ENCODE measurements at places on chromosomes 1 and 21.

DNA sequence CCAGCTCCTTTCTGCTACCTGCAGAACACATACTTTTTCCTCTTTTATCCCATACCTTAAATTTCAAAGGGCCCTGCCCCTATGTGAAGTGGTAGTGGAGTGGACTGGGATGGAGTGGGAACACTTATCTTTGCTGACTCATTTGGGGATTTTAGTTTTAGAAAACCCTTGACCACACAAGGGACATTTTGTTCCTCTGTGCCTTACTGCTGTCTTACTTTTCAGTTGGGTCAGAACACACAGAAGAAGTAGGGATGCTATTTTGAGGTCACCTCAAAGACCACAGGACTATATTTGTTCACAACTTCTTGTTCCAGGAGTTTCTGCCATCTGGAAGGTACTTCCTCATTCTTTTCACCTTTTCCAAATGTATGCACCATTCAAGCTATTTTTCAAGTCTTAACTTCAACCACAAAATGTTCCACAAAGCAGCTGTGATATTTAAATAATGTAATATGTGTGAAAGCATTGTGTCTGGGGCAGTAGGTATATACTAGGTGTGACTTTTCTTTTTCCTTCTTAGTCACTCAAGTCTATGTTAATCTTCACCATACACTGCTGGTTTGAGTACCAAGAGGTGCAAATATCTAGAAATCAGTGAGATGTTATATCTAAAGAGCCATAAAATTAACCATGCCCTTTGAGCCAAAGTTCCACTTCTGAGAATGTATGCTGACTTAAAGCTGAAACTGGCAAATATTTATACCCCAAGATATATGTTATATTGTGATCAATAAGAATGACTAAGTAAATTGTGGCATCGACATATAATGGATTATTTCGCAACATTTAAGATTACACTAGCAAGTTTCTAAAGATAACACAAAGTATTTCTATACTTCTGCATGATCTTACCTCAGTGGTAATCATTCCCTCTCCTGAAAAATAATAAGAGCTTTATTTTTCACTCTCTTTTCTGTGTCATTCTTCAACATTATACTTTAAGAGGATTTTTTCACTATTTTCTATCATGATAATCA, 308.5 kb downstream of the MRPL39 start:
- H3K36me3 ChIP-seq, result no peaks in the 10 kb centered on the region
- H3K27me3 ChIP-seq, result no peaks in the 10 kb centered on the region
- no peak for DNase-seq
- H3K27ac ChIP-seq, result no peak overlapping the region
- H3K4me3 ChIP-seq, result no peak overlapping the region

DNA sequence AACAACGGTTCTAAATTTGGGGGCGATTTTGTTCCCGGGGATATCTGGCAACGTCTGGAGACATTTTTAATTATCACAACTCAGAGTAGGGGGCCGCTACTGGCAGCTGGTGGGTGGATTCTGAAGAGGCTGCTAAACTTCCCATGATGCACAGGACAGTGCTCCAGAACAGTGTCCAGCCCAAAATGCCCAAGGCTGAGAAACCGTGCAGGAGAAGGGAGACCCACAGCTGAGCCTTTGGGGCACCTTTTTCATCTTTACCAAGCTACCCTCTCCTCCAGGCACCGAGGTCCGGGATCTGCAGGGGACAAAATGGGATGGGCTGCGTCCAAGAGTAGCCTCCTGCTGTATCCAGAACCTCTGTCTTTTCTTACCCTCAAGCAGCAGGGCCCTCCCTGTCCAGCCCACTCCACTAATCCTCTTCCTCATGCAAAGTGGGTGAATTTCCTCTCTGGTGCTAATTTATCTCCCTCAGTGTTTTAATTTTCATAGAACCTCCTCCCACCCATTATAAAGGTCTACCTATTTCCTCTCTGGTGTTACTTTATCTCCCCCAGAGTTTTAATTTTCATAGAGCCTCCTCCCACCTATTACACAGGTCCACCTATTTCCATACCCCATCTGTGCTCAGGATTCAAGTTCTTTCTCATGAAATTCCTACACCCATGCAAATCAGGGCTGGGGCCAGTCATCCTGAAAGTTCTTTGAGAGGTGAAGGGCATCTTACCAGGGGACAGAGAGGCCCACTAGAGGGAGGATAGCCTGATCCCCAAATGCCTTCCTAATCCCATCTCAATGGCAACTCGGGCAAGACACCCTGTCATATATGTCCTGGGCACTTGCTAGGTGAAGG, 42.7 kb downstream of the CSMD2 start:
- no peak for DNase-seq
- H3K27me3 ChIP-seq, result no peaks in the 10 kb centered on the region
- H3K36me3 ChIP-seq, result no peaks in the 10 kb centered on the region
- H3K4me3 ChIP-seq, result no peak overlapping the region
- H3K27ac ChIP-seq, result no peak overlapping the region
- no peaks in the 10 kb centered on the region for H3K4me1 ChIP-seq

GRCh38 chr1:110176299-110176956, 26.1 kb downstream of the SLC6A17 start:
- DNase-seq, result no peak
- H3K36me3 ChIP-seq, result no peaks in the 10 kb centered on the region
- no peak overlapping the region for H3K4me3 ChIP-seq
- no peaks in the 10 kb centered on the region for H3K27me3 ChIP-seq

GRCh38 chr1:183243161-183244050, 57.3 kb downstream of the LAMC2 start:
- H3K4me3 ChIP-seq, result no peak overlapping the region
- no peaks in the 10 kb centered on the region for H3K27me3 ChIP-seq
- no peaks in the 10 kb centered on the region for H3K36me3 ChIP-seq
- no peak overlapping the region for H3K27ac ChIP-seq
- peaks cover 6% of the 10 kb centered on the region for H3K4me1 ChIP-seq
- DNase-seq, result no peak

DNA sequence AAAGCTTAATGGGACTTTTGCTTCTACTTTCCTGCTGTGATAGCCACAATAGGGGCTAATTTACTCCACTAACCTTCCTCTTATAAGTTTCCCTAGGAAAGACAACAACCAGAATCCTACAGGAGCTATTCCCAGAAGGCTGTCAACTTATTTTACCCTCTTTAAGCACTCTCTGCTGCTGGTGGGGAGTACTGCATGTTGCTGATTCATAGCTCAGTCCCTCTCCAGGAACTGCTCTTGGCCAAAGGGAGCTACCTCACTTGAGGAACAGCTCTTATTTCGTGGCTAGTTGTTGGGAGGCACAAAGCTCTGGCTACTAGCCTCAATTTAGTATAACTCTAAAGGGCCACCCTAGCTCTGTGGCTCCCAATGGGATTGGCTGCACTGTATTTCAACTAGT, 37.2 kb downstream of the ADSS2 start:
- DNase-seq, result peak; percentile 29
- no peaks in the 10 kb centered on the region for H3K27me3 ChIP-seq
- H3K36me3 ChIP-seq, result peaks cover 14% of the 10 kb centered on the region
- H3K27ac ChIP-seq, result peak overlapping the region; percentile 77
- peaks cover 12% of the 10 kb centered on the region for H3K4me1 ChIP-seq
- H3K4me3 ChIP-seq, result no peak overlapping the region

GRCh38 chr1:202711949-202712635, 1.8 kb upstream of the SYT2 start:
- H3K4me3 ChIP-seq, result no peak overlapping the region
- H3K4me1 ChIP-seq, result peaks cover 38% of the 10 kb centered on the region
- H3K27me3 ChIP-seq, result peaks cover 50% of the 10 kb centered on the region
- H3K27ac ChIP-seq, result no peak overlapping the region

DNA sequence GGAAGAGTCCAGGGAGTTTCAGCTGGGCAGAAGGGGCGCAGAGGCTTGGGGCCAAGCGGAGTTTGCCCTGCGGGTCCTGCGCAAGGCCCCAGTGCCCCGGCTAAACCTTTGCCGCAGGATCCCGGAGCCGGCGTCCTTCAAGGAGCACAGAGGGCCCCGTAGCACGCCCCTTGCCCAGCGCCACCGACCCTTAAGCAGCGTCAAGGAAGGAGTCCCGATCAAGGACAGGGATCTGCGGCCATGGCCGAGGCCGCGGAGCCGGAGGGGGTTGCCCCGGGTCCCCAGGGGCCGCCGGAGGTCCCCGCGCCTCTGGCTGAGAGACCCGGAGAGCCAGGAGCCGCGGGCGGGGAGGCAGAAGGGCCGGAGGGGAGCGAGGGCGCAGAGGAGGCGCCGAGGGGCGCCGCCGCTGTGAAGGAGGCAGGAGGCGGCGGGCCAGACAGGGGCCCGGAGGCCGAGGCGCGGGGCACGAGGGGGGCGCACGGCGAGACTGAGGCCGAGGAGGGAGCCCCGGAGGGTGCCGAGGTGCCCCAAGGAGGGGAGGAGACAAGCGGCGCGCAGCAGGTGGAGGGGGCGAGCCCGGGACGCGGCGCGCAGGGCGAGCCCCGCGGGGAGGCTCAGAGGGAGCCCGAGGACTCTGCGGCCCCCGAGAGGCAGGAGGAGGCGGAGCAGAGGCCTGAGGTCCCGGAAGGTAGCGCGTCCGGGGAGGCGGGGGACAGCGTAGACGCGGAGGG, 520 bp downstream of the CLIC6 start:
- no peak overlapping the region for H3K27ac ChIP-seq
- H3K27me3 ChIP-seq, result peaks cover 84% of the 10 kb centered on the region
- H3K36me3 ChIP-seq, result no peaks in the 10 kb centered on the region
- H3K4me3 ChIP-seq, result peak overlapping the region; percentile 65
- peak; percentile 57 for DNase-seq

DNA sequence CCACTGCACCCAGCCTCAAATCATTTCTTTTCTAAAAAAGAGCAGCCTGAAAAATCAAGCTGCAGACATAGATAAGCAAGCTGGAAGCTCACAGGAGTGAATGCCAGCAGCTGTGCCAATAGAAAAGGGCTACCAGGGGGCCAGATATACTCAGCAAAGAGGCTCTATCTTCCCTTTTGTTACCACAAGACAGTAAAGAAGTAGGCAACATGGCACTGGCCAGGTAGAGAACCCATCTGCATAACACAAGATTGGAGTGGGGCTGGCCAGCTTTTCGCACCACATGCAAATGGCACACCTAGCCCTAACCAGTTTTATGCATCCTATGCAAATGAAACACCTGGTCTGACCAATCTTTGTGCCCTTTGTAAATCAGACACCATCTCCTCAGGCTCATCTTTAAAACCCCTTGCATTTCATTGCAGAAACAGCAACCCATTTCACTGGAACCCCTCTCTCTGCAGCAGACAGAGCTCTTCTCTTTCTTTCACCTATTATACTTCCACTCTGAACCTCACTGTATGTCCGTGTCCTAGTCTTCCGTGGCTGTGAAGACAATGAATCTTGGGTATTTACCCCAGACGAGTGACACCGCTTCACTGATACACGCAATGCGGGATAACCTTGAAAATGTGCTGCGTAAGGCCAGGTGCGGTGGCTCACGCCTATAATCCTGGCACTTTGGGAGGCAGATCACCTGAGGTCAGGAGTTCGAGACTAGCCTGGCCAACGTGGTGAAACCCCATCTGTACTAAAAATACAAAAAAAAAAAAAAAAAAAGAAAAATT, 15.1 kb downstream of the CASP9 start:
- no peaks in the 10 kb centered on the region for H3K4me1 ChIP-seq
- no peak overlapping the region for H3K4me3 ChIP-seq
- no peak for DNase-seq
- H3K27ac ChIP-seq, result no peak overlapping the region
- H3K27me3 ChIP-seq, result no peaks in the 10 kb centered on the region
- H3K36me3 ChIP-seq, result no peaks in the 10 kb centered on the region

GRCh38 chr21:44867999-44868700, 5.3 kb downstream of the PTTG1IP start:
- no peak overlapping the region for H3K27ac ChIP-seq
- no peak for DNase-seq
- H3K4me3 ChIP-seq, result no peak overlapping the region
- no peaks in the 10 kb centered on the region for H3K27me3 ChIP-seq

GRCh38 chr1:211478801-211479578, 13.0 kb downstream of the RD3 start:
- no peaks in the 10 kb centered on the region for H3K36me3 ChIP-seq
- H3K4me3 ChIP-seq, result no peak overlapping the region
- no peaks in the 10 kb centered on the region for H3K27me3 ChIP-seq

GRCh38 chr1:41735631-41736260, 183.0 kb downstream of the HIVEP3 start:
- no peaks in the 10 kb centered on the region for H3K36me3 ChIP-seq
- peaks cover 11% of the 10 kb centered on the region for H3K4me1 ChIP-seq
- H3K27ac ChIP-seq, result no peak overlapping the region
- H3K4me3 ChIP-seq, result no peak overlapping the region

DNA sequence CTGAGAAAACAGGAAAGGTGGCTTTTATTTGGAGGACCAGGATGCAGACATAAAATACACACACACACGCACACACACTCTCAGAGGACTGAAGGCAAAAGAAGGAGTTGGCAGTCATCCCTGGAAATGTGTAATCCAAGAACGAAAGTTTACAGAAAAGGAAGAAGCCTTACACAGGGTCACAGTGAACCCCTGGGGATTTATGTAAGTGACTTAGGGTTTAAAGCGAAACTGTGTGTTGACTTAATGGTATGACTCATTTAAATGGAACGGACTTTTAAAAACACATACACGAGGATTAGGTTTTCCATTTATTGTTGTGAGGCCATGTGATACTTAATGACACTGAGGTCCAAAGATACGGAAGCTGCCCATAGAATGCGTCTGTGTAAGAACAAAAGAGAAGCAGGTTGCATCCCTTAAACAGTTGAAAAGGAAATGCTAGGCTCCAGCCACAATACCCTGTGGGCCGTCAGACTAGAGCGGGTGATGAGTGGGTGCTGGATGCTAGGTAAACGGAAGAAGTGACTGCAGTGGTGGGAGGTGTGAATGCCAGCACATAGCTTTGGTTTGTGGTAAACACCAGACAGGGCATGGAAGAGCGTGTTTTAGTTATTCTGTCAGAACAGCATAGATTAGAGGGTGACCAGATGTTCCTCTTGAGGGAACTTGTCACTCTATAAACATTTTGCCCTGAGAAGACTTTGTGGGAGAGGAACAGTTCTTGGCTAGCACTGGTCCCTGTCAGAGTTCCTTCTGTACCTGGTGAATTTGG, 21.6 kb upstream of the BCL10 start:
- no peak overlapping the region for H3K4me3 ChIP-seq
- no peaks in the 10 kb centered on the region for H3K36me3 ChIP-seq
- DNase-seq, result no peak
- no peaks in the 10 kb centered on the region for H3K4me1 ChIP-seq
- no peaks in the 10 kb centered on the region for H3K27me3 ChIP-seq

DNA sequence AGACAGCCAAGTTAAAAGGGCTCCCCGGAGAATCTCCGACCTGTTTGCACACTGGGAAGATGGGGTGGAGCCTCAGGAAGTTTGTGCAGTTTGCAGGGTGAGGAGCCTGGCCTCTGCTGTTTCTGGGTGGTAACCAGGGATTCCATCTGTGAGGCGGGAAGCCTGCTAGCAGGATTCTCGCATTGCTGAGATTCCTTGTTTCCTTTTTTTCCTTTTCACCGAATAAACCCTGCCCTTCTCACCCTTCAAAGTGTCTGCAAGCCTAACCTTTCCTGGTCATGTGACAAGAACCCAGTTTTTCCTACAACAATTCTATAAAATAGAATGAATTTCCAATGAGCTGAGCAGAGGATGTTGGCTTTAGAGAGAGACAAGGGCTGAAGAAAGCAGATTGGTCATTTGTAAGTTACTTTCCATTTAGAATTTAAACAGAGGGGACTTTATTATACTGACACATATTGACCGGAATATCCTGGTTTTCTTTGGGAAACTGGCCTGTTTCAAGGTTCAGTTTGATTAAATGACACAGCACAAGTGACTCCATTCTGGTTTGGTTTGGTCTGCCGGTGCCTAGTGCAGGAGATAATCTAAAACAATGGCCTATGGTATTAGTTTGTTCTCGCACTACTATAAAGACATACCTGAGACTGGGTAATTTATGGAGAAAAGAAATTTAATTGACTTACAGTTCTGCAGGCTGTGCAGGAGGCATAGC, 48.7 kb upstream of the DNAH14 start:
- no peak overlapping the region for H3K27ac ChIP-seq
- H3K27me3 ChIP-seq, result no peaks in the 10 kb centered on the region
- peak; percentile 80 for DNase-seq
- no peaks in the 10 kb centered on the region for H3K36me3 ChIP-seq
- no peak overlapping the region for H3K4me3 ChIP-seq
